ENCODE measurements at places on chromosomes 5 and 9.
A peak's percentile ranks its signal among the peaks of the same experiment; 100 is the strongest.

- no peak for ATAC-seq
Measured at GRCh38 chr9:129270205-129270604, 92.1 kb upstream of the IER5L start.

- no peak for ATAC-seq
Measured at GRCh38 chr5:77358255-77359205, 133.6 kb downstream of the WDR41 start.

DNA sequence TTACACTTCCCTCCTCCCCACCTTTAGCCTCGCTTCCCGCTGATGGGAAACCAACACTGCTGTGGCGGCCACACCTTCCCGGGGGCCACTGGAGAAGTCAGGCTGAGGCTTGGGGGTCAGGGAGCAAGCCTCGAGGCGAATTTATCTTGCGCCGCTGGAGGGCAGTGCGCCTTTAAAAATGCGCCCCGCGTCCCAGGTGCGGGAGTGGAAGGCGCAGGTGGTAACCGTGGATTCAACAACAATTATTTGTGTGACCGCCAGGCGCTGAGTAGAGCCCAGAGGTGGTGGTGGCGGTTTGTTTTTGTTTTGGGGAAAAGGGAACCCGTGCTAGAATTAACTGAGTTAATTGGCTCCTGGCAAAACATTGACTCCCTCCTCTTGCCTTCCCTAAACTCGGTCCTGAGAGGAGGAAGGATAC is 1.1 kb downstream of the CFAP77 start:
- ATAC-seq: no peak

DNA sequence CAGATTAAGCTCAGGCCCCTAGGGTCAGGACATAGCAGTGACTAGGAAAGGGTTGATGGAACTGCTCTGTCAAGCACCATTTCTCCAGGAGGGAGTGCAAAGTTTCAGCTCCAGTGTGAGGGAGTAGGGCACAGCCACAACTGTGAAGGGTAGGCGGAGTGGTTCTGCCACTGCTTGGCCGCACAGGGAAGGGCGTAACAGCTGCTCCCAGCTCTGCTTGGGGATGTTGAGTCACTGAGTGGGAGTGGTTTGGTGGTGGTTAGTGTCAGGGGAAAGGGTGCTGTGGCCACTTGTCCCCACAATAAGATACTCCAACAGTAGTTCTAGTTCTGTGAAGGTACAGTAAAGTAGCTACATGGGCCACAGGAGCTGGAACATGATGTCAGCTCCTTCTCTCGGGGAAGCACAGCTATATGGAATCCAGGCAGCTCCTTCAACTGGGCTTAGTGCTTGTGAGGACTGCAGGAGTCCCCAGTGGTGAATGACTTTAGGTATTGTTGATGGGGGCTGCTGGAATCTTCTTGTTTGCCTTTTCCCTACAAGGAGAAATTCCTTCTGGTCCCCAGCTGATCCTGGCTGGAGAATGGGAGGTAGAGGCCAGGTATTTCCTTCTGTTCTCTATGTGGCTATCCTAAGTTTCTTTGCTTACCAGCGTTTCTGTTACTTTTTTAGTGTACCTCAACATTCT is 314.5 kb downstream of the SPATA31D1 start:
- no peak for ATAC-seq

GRCh38 chr5:94355811-94356210 is 262.6 kb downstream of the KIAA0825 start:
- no peak for ATAC-seq

DNA sequence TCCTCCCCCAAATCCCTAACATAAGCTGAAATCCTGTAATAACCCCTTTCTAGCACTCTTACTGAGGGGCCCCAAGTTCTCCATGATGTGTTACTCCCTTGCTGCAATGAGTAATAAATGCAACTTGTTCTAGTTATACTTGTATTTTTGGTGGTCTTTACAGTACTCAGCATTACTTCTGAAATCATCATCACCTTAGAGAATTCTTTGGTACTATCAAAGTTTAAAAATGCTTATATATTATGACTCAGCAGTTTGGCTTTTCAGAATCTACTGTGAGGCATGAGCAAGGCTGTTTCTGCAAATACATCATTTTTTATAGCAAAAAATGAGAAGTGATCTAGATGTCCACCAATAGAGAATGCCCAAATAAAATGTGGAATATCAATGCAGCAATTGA is 20.7 kb upstream of the ROPN1L start:
- no peak for ATAC-seq

- peak; percentile 97 for ATAC-seq
Measured at GRCh38 chr9:34522971-34523797, at the start of gene ENHO. TSS of gene ENHO (minus strand) at chr9:34522990. CDS start at chr9:34521695, 1,295 bp downstream.

DNA sequence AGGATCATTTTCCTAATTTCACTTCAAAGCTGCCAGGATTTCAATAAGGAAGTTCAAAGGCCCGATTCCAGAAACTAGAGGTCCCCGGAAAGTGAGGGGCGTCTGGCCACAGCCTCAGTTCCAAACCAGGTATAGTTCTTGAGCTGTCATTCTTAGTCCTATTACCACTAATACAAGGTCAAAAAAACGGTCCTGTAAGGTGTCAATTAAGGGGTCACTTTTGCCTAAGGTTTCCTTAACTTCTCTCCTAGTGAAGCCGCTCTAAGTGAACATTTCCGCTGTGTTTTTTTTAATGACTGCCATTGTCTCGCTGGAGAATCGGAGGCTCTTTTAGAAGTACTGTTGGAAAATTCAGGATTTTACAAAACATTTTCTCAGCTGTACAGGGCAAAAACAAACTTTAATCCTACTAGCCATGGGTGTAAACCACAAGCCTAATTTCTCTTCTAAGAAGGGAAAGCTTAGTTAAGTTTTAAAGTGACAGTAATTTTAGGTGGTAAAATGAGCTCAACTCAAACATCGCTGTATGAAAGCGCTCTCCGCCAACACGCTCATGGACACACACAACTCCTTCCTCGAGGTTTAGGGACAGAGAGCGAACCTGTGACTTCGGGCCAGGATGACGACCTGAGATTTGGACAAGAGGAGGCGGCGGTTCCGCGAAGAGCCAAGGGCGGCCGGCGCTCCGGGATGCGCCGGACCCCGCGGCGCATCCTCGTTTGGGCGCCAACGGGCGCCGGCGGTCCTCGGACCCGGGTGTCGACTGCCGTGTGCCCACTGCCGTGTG is 76.7 kb upstream of the IFNE start:
- ATAC-seq: no peak

- ATAC-seq: no peak
Measured at GRCh38 chr9:75775966-75776691, 114.3 kb upstream of the PCSK5 start.

DNA sequence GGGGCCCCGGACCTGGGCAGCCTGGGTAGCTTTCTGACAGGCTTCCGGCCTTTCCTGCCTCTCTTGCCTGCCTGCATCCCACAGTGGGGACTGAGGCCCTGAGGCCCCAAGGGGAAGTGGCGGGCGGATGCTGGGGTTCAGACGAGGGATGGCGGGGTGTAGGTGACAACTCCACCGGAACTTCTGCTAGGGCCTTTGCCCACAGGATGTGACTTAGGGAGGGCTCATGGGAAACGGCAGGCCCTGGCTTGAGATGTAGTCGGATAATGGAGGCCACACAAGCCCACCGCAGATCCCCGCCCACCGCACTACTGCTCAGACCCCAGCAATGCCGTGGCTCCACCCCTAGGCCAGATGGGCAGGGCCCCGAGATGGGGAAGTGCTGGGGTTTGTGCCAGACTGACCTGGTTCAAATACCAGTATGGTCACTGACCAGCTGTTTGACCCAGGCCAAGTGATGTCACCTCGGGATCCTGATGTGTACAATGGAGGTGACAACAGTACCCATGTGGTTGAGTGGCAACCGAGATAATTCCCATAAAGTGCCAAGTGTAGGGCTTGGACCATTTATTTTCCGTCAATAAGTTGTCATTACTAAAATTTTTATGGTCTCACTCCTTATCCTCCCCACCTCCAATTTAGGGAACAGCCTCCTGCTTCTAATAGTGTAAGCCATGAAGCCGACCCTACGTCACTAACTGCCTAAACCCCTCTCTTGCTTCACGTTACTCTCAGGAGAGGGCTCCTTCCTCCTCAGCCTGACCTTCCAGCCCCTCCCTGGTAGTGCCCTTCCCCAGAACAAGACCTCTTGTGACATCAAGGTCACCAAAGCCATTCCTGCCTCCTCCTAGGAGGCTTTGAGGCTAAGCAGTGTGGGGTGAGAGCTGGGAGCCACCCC is 2.5 kb upstream of the CDK9 start:
- no peak for ATAC-seq

GRCh38 chr5:173774271-173774761 is 113.8 kb upstream of the CPEB4 start:
- no peak for ATAC-seq

- no peak for ATAC-seq
Measured at GRCh38 chr5:92513067-92513466, 1068.0 kb downstream of the NR2F1-AS1 start.

DNA sequence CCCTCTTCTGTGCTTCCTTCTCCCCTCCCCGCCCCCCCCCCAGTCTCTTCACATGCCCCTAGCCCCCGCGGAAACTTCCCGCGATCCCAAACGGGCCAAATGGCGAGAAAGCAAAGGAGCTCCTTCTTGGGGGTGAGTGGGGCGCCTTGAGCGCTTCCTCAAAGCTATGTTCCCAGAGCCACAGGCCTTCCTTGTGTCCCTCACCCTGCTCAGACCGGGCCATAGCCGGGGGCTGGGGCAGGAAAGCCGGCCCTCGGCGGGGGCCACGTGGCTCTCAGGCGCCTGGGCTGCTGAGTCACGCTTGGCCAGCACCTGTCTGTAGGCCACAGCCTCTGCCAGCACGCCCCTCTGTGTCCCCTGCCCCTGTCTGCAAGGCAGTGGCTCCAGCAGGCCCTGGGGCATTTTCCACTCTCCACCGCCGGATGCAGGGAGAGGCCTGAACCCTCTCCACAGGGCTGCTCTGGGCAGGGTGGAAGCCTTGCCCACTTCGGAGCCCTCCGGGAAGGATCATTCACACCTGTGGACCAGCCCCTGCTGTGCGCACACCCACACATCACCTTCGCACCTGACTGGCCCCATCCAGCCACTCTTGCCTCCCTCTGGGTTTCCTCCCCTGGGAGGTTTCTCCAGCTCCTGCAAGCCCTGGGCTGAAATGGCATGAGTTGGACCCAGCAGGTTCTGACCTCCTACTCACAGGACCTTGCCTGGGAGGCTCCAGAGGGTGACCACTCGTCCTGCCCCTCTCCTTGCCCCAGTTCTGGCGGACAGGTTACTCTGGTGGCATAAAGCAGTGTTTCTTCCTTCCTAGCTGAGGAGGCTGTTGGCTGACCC is 1.2 kb upstream of the SQSTM1 start:
- peak; percentile 26 for ATAC-seq

DNA sequence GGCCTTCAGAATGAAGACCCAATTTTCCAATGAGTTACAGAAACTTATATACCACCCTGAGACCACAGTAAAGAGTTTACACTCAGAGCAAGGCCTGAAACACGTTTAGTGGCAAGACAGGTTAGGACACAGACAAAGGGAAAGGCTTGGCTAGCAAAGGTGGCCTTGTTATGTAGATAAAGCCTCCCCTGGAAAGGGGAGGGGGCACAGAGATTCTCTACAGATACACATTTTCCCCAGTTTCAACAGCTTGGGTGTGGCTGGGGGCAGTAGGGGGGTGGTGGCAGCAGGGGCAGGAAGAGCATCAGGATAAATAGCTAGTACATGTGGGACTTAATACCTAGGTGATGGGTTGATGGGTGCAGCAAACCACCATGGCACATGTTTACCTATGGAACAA is 51.9 kb upstream of the PPP1R2B start:
- no peak for ATAC-seq

DNA sequence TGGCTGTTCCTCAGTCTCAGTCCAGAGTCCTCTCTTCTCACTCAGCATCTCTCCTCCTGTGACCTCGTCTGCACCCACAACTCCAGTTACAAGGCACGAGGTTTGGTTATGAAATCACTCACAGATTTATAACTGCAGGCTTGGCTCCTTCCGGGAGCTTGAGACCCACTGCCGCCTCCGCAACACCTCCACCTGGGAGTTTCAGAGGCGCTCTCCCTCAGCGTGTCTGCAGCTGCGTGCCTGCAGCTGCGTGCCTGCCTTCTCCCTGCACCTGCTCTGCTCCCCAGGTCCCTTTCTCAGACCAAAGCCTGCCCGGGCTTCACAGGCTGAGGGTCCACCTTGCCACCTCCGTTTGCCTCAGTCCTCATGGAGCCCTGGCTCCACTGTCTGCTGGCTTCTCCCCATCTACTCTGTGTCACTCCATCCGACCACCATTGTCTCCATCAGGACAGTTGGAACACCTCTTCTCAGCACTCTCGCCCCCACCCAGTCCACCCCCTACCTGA is 51.5 kb downstream of the HRH2 start:
- ATAC-seq: peak; percentile 22

DNA sequence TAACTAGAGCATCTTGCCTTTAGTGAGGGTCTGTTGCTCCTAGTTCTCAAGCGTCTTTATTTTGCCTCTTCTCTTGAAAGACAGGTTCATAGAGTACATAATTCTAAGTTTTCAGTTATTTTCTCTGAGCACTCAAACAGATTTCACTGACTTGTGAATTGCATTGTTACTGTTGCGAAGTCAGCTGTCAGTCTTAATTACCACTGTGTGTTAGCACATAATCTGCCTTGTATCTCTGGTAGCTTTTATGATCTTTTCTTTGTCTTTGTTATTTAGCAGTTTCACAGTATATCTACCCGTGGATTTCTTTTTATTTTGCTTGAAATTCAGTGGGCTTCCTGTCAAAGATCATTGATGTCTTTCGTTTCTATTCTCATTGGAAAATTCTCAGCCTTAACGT is 192.9 kb downstream of the TTLL11 start:
- no peak for ATAC-seq

- ATAC-seq: peak; percentile 30
Measured at GRCh38 chr5:168282120-168282519, 9.3 kb upstream of the WWC1 start.

GRCh38 chr9:92008041-92008440 is 58.0 kb upstream of the ROR2 start:
- ATAC-seq: no peak

- ATAC-seq: no peak
Measured at GRCh38 chr5:141908796-141909195, 14.9 kb upstream of the DELE1 start.

DNA sequence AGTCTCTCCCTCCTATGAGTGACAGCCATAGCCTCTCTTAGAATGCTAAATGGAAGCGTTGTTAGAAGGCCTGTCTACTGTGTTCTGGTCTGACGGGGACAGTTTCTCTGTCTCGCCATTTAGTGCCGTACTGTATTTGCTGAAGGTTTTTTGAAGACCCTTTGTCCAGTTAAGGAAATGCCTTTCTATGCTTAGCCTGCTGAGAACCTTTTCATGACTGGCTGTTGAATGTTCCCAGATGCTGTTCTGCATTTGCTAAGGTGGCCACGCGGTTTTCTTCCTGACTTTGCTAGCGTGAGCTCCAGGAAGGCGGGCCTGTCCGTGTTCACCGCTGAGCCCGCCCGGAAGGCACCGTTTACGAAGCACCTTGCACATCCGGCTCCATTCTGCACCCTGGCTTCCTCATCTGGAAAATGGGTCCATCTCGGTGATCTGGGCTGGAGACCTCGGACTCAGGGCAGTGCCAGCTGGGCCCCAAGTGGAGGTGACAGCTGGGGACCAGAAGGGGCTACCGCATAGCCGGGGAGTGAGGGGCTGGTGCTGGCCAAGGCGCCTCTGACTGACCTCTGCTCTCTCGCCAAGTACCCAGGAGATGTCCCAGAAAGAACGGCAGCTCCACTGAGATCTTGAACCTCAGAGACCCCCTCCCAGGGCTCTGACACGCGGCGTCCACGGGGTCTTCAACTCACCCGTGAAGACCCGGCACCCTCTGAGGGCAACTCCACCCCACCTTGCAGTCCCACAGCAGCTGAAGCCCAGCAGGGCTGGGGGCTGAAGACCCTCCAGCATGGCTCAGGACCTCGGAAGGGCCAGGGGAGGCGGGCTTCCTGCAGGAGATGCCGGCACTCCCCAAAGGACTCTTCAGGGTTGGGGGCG is 52.5 kb upstream of the NKD2 start:
- ATAC-seq: no peak
